ENCODE measurements at places on chromosomes 7 and 10.

DNA sequence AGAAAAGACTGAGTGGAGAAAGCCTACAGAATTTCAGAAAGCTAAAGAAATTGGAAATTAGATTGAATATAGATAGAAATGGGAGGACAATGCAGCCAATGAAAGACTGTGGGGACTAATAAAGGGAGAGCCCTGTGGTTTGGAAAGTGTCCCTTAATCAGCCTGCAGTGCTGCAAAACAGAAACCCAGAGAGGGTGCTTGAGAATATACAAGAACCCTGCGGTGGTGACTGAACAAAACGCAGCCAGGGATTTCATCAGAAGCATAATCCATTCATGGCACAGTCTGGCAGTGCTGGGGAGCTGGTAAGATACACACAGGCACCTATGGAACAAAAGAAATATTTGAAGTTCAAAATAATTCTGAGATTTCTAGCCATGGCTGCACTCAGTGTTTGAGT, 19.1 kb downstream of the CEP41 start:
- no peak for DNase-seq

DNA sequence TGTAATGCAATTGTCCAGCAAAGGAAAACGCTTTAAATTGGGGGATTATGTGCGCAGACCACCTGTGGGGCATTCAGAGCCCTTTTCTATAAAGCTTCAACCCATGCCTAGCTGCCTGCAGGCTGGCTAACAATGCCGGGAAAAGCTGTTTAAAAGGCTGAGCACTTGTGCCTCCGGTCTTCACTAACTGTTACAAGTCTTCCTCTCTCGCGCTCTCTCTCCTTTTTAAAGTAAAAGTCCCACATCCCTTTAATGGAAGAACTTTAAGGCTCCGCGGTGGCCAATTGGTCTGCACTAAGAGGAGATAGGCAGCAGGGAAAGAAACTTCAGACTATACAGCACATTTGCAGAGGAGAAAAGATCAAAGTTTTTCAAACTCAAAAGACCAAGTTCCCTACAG, 4.6 kb downstream of the FZD8 start:
- DNase-seq = no peak

DNA sequence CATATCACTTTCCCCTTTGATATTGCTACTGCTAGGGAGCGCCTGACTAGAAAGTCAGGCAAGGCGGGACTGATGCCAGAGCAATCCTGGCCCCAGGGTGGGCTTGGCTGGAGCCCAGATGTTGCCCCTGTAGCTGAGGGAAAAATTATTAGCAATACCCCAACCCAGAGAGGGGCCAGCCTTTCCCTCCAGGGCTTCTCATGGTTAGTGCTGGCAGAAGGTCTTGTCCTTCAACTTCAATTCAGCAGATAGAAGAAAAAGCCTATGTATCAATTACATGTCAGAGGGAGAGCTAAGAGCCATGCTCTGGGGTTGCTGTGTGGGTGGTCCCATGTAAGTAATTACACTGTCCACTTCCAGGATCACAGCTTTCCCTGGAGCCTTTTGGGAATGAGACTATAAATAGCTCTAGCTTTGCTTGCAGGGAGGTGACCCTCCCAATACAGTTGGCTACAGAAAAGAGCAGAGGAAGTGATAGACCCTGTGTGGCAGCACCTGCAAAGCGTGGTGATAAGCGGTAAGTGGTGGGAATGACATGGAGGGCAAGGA, 579.1 kb downstream of the CCSER2 start:
- no peak for DNase-seq

GRCh38 chr7:11185179-11185815, 211.6 kb downstream of the PHF14 start:
- DNase-seq = peak; percentile 35

DNA sequence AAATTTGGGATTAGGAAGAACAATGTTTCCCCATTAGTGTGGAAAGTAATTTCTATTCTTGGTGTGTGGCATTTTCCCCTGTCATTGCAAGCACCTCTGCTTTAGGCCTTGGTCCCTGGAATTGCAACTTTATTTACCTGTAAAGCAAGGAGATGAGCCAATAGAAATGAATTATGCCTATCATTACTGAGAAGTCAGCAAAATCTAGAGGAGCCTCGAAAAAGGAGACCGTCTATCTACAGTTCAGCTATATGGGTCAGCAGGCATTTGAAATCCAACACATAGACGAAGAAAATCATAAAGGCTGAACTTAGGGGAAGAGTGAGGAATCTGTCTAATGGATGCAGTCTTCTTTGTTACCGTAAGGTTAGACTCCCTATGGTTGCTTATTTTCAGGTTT, 161.1 kb downstream of the CCDC71L start:
- DNase-seq = no peak
